ENCODE measurements at places on chromosomes 3 and 15.

DNA sequence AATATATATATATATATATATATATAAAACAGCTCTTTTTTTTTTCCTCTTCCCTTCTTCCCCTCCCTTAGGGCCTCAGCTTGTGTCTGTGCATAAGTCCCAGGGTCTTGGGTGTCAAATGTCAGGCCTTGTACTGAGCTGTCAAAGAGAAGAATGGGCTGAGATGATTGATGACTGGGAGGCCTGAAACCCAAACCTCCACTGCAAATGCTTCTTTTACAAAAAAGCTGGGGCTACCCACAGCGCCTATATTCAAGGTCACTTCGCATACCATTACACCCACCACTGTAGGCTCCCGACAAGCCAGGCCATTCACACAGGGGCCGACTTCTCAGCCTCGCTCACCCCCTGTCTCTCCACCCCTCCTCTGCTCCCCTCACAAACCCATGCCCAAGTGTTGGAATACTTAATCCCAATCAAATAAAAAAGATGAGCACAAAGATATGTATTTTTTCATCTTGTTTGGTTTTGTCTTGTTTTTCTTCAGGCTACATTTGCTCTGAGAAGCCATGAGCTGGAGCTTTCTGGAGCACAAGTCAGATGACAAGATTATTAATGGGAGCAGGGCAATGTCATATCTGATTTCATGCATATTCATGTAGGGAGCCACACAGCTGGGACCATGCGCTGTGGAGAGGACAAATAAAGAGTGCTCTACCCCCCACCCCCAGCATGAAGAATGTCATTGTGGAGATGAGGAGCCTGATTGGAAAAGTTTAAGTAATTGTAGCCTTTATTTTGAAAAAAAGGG lies 614.4 kb upstream of the NR2F2 start:
- no peak for DNase-seq

DNA sequence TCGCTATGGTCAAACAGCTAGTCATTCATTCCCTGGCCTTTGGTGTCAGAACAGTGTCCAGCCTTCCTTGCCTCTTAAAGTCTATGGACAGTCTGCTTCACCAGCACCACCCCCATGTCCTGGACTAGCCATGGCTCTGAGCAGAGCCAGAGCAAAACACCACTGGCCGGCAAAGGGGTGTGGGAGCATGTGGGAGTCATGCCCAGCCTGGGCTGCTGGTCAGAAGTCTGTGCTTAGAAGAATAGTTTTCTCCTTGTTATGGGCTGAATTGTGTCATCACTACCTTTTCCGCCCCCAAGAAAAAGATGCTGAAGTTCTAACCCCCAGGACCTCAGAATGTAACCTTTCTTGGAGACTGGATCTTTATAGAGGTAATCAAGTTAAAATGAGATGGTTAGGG lies 132.9 kb upstream of the LPP start:
- no peak for DNase-seq

GRCh38 chr3:190577225-190577624 lies 63.3 kb downstream of the IL1RAP start:
- DNase-seq, result no peak

DNA sequence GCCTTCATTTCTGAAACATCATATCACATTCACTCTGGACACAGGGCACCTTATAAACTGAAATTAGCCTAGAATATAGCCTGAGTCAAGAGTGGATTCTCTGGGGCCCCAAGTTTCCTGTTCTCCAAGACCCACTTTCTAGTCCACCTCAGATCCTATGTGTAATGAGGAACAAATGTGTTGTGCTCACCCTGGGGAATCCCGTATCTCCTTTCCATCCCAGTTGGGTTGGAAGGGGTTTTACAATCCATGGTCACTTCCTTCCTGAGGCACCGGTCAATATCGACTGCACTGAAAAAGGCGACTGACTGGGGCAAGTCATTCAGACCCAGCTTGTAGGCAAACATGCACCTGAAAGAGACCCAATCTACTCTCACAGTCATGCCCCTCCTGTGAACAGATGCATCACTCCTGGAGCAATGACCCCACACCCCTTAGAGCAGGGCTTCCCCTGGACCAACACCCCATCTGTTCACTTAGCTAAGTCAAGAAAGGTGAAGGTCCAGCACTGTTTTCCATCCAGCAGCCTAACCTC lies 17.4 kb downstream of the POLG start:
- no peak for DNase-seq

GRCh38 chr15:38699633-38700230 lies 135.1 kb upstream of the RASGRP1 start:
- DNase-seq, result no peak

GRCh38 chr3:28835751-28836150 lies 445.1 kb upstream of the RBMS3 start:
- DNase-seq, result no peak

GRCh38 chr15:71709808-71710418 lies 100.4 kb upstream of the NR2E3 start:
- no peak for DNase-seq

- DNase-seq, result no peak
Observed at GRCh38 chr3:72320955-72321303, 527.3 kb downstream of the SHQ1 start.

GRCh38 chr3:127629467-127630403 lies 750 bp downstream of the PODXL2 start:
- DNase-seq, result no peak

DNA sequence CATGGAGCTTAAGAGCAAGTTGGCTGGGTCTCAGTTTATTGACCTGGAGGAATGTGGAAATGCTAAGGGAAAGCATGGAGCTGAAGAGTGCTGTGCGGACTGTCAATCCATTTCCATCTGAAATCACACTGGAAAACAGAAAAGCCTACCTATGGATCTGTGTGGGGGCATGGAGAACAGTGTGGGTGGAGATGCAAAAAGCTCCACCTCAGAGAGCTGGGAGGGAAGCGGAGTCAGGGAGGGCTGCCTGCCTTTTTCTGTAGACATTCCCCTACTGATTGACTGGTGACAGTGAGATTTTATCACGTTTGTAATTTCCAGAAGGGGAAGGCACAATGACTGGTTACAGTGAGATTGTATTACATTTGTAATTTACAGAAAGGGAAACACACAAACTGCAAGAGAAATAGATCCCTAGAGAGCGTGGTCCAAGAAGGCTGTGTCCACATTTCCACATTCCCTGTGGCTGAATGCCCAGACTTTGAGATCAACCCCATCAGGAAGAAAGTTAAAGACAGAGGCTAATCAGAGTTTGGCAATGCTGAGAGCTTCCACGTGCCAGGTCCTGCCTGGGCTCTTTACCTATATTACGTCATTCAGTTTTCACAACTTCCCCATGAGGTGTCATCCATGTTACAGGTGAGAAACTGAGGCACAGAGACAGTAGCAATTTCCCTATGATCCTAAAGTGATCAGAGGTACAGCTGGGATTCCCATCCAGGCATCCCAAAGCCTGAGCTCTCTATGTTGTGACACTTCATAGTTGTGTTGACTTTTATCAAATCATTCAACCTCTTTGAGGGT lies 67.7 kb upstream of the NSMCE3 start:
- DNase-seq, result no peak

DNA sequence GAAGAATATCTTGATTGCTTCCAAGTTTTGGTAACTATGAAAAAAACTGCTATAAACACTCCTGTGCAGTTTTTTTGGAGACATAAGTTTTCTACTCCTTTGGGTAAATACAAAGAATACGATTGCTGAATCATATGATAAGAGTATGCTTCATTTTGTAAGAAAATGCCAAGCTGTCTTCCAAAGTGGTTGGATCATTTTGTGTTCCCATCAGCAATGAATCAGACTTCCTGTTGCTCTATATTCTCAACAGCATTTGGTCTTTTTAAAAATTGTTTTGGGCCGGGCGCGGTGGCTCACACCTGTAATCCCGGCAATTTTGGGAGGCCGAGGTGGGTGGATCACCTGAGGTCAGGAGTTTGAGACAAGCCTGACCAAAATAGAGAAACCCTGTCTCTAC lies 14.5 kb downstream of the BTD start:
- DNase-seq, result no peak

GRCh38 chr3:190585805-190586630 lies 72.1 kb downstream of the IL1RAP start:
- no peak for DNase-seq

DNA sequence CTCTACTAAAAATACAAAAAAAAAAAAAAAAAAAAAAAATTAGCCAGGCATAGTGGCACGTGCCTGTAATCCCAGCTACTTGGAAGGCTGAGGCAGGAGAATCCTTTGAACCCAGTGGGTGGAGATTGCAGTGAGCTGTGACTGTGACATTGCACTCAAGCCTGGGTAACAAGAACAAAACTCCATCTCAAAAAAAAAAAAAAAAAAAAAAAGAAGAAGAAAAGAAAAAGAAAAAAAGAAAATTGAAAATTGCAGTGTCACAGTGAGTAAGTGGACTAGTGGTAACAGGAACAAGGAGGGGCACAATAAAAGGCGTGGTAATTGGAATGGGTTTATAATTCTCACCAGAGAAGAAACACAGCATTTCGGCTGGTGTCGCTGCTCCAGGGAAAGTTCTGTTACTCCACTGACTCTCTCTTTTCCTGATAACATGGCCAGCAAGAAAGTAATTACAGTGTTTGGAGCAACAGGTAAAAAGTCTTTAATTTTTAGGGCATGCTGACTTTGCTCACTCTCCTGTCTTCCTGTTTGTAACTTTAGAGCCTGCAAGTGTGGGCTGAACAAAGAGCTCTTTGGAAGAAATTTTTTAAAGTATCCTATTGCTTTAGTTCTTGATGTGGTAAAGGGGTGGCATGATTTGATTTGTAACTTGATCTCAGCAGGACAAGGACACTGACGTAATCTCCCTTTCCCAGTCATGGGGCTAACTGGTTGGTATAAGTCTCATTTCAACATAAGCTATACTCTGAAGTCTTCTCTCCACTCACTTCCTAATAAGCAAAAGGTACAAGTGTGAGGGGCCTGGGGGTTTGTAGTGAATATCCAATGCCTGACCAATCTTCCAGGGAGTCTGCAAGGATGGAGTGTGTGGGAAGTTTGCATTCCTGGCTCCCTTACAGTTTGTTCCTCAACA lies 22.1 kb upstream of the TRA2B start:
- no peak for DNase-seq

DNA sequence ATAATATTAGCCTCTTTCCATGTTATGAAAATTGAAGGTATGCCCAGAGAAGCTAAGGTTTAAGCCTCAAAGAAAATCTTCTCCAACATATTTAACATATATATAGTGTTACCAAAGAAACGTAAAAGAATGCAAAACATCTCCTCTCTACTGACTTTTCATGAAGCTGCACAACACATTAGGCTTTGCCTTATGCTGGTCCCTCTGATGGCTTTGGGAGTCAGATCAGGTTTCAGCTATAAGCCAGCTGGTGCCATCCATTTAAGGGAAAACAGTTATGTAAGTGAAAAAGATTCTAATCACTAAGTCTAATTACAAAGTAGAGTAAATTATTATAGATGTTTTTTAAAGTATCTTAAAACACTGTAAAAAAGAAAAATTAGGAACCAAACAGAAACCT lies 410.5 kb downstream of the LSAMP start:
- DNase-seq, result no peak

- DNase-seq, result no peak
Observed at GRCh38 chr3:86989006-86989405, 1.9 kb downstream of the VGLL3 start.

DNA sequence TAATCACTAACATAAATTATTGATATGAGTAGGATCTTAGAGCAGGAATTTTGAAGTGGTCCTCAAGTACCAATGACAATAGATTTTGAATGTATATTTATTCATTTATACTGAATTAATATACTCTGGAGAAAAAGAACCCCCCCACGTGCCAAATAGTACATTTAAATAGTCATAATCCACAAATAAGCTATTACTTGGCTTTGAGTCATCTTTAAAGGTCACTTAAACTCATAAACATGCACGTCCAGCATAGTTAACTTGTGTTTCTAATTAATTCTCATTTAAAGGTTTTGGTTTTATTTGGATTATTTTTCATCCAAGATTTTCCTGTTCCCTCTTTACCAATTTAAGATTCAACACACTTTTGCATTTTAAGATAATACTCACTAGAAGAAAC lies 35.1 kb downstream of the FGF7 start:
- DNase-seq, result no peak

- peak; percentile 53 for DNase-seq
Observed at GRCh38 chr3:127120851-127121647, 71.9 kb upstream of the PRR23E start.

- DNase-seq, result no peak
Observed at GRCh38 chr3:113125951-113126350, 85.4 kb upstream of the BOC start.

DNA sequence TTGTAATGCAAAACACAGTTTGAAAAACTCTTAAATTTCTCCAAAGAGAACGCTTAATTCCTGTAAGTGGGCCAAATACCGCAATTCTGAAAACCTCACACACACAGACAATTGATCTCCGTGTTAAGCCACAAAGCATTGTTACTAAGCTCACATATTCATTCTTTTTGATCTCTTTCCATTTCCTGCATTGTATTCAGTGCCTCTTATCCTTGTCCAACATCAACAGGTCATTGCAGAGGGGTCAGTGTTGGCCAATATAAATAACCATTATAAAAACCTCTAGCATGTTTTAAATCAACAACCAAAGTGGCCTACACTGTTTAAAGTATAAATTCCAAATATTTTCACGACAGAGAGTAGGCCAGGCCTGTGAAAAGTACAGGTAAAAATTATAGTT lies 171.1 kb downstream of the PDZRN3 start:
- DNase-seq, result no peak

- DNase-seq, result no peak
Observed at GRCh38 chr3:5806192-5806591, 618.7 kb downstream of the EDEM1 start.

- DNase-seq, result no peak
Observed at GRCh38 chr3:190070622-190071347, 49.9 kb downstream of the P3H2 start.

DNA sequence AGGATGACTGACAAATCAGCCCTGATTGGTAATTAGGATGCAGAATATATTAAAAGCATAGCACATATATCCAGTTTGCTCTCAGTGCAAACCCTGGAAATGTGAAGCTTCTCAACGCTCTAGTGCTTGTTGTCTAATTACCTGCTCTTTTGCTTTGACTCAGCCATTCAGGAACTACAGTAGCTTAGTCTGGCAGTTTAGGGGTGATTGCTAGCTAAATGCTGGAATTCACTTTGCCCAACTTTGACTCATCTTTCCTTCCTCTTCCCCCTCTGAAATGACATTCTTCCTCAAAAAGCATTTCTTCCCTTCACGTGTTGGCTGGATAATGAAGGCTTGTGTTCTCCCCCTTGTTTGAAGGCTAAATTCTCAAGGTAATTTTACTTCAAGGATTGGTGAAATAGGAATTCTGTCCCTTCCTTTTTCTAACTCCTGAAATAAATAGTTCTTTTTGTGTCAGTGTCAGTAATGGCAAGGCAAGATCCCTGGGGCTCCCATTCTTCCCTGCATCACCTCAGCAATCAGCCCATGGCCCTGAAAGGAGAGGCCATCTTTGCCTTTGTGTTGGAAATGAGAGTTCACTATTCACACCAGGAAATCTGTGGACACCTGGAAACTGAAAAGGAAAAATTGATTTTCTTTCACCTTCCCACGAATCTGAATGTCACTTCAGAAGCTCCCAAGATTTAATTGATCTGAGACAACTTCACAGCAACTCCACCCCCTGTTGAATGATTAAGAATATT lies 103.6 kb downstream of the ECT2 start:
- DNase-seq, result no peak
